ENCODE measurements at places on chromosomes 1 and 21. TPM values are rescaled to one million over a fixed set of nuclear protein-coding genes. Genes with fewer than 3 reads are reported as not detected.

Gene AGMAT
- total RNA-seq: 11.0 TPM

DNA sequence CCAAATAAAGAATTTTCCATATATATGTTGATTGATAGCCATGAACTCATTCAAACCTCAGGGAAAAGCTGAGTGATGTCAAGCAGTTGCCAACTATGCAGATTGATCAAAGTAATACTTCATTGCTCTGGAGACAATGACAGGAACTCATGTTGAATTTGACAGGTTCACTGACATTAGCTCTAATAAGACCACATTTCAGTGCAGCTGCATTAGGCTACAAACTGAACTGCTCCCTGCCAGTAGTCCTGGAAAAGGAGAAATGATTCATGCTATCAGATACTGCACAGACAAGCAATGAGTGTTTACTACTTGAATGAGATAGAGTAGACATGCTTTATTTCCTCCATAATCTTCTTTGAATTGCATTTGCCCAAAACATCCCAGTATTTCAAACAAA is 948.4 kb downstream of the MRPL39 start:
- H3K4me1 ChIP-seq: no peaks in the 10 kb centered on the region
- no peak overlapping the region for H3K4me3 ChIP-seq
- H3K27me3 ChIP-seq: peaks cover 2% of the 10 kb centered on the region
- no peak for DNase-seq
- H3K36me3 ChIP-seq: no peaks in the 10 kb centered on the region

- no peak overlapping the region for H3K4me3 ChIP-seq
- no peaks in the 10 kb centered on the region for H3K27me3 ChIP-seq
- no peak overlapping the region for H3K27ac ChIP-seq
- DNase-seq: no peak
- peaks cover 3% of the 10 kb centered on the region for H3K36me3 ChIP-seq
- no peaks in the 10 kb centered on the region for H3K4me1 ChIP-seq
Observed at GRCh38 chr1:87218618-87219017, 110.1 kb upstream of the LMO4 start.

Gene MROH9
- not detected for total RNA-seq
